Hematopoietic multipotent progenitor cell treated with erythropoietin and hydrocortisone succinate and interleukin-3 and kit ligand, for 6 days (in vitro differentiated cells): ENCODE measurements at places on chromosomes 2 and 18.
A peak's percentile ranks its signal among the peaks of the same experiment; 100 is the strongest.

DNA sequence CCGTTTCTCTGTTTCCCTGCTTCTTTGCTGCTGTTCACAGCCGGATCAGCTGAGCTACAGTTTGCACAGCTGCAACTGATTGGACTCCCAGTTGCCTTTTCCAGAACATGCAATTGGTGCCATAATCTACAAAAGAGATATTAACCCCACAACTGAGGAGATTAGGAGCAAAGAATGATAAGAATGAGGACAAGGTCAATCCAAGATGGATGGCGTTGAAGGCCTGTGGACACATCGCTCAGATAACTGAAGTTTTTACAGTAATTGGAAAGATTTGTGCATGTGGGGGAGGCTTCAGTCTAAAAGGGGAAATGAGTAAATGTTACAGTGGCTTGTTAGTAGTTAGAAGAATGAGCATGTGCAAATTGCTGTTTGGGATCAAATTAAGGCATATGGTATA, 263.2 kb downstream of the TGIF1 start:
- DNase-seq, result no peak

GRCh38 chr2:201466050-201466675, 14.6 kb downstream of the STRADB start:
- DNase-seq, result no peak

DNA sequence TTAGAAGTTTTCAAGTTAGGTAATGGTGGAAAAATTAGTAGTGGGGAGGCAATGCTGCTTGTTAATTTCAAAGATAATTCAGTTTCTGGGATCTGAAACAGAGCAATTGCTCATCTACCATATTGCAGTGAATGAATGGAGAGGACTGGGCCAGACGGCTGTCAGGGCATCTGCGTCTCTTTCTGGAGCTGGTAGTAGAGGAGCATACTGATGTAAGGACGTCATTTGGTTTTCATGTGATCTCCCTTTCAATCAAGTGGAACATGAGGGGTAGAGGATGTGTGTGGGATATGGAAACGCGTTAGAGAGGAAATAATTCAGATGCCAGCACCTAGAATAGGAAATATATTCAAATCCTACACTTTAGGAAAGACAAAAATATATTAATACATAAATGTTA, 490.3 kb downstream of the ADCYAP1 start:
- DNase-seq, result no peak

- no peak for DNase-seq
Observed at GRCh38 chr2:74039611-74040010, 54.9 kb downstream of the TET3 start.

DNA sequence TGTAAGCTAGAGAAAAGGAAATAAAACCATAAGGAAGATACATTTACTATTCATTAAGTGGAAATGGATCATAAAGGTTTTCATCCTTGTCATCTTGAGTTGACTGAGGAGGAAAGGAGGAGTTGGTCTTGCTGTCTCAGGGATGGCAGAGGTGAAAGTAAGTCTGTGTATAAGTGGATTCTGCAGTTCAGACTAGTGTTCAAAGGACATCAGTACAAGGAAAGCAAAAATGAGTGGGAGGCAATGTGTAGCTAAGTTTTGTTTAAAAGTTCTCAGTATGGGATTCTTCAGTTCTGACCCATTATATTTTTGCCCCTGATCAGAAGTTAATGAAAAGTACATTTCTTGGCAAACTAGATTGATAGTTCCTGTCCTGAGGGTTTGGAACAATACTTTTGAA, 18.9 kb downstream of the SLC20A1 start:
- DNase-seq, result no peak

DNA sequence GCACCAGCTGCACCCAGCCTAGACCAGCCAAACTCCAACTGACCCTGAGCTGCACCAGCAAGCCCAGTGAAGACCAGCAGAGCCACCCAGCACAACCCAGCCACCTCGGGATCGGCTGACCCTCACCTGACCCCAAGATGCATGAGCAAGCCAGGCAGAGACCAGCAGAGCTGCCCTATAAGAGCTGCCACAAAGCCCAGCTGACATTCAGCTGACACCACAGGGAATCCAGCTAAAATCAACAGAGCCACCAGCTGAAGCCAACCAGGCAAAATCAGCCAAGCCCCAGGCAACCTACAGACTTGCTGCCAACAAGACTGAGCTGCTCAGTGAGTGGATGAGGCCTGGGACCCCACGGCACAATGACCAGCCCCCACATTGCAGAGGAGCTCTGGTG, 54.6 kb downstream of the CYP27C1 start:
- DNase-seq, result no peak

DNA sequence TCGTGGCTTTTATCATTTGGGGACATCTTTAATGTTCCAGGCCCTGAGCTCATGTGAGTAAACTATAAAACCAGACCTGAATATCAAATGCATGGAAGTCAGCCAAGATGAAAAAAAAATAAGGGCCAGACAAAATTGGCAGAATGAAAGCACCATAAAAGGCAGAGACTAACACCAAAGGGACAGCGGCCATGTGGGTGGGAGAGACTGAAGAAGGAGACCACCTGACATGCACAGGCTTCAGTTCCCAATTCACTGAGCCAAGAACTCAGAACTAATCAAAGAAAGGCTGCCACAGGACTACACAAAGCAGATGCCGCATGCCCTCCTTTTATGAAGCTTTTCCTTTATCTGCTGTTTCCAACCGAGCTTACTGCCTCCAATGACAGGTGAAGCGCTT, 267.1 kb downstream of the RAD51AP2 start:
- no peak for DNase-seq

DNA sequence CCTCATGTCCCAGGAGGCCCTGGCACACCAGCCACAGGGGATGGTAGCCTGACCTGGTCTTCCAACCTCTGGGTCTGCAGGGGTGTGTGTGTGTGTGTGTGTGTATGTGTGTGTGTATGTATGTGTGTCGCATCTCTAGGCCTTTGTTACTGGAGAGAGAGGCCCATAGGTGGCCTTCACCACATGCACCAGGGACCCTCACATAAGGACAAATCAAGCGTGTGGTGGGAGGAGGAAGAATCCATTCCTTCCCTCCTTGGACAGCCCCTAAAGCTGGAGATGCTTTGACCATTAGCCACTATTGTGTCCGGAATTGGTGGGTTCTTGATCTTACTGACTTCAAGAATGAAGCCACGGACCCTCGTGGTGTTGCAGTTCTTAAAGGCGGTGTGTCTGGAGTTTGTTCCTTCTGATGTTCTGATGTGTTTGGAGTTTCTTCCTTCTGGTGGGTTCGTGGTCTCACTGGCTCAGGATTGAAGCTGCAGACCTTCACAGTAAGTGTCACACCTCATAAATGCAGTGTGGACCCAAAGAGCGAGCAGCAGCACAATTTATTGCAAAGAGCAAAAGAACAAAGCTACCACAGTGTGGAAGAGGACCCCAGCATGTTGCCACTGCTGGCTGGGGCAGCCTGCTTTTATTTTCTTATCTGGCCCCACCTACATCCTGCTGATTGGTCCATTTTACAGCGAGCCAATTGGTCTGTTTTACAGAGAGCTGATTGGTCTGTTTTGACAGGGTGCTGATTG, 104.1 kb downstream of the DDX1 start:
- DNase-seq, result no peak

- DNase-seq, result no peak
Observed at GRCh38 chr2:182266909-182267308, 159.9 kb downstream of the PDE1A start.

GRCh38 chr2:165032559-165032958, 77.2 kb upstream of the SLC38A11 start:
- no peak for DNase-seq

- no peak for DNase-seq
Observed at GRCh38 chr2:7440977-7441376, 523.8 kb downstream of the RNF144A start.

GRCh38 chr2:240388471-240389301, 46.8 kb upstream of the GPC1 start:
- DNase-seq, result no peak

- DNase-seq, result peak; percentile 69
Observed at GRCh38 chr2:33033606-33034081, 86.9 kb downstream of the LTBP1 start.

DNA sequence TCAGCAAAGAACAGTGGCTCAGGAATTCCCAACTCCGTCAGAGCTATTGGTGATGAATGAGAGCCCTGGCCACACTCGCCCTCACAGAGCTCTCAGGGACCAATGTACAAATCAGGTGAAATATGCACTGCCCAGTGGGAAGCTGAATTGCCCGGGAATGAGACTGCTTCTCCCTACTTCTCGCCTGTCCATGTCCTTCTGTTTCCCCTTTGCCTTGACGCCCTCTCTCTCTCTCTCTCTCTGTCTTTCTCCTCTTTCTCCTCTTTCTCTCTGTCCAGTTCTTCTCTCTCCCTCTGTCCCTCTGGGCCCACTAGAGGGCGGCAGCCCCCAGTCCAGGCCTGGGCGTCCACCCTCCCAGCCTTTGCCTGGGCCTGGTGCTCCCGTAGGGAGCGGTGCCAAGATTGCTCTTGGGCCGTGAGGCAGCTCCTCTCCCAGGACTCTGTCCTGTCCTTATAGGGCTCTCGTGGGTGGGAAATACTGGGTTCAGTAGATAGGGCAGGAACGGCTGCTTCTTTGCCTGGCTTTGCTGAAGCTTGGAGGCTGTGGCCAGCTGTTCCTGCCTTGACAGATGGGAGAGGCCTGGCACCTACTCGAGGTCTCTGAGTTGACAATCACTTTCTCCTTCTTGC, 28.4 kb upstream of the PUM2 start:
- DNase-seq, result peak; percentile 45

DNA sequence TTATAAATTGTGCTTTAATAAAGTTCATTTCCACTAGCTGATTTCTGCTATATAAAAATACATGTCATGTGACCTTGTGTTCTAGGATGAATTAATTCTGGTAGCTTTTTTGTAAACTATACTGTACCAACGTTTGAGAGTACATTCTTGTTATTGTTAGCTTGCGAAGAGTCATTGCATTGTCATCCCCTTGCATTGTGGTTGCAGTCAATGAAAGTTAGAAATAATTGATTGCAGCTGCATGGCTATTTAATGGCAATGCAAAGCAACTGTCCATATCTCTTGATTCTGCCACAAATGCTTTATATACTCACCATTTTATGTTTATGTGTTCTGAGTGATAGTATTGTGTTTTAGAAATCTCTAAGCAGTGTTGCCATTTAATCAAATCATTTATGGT, 91.6 kb downstream of the ZNF407 start:
- DNase-seq, result no peak

DNA sequence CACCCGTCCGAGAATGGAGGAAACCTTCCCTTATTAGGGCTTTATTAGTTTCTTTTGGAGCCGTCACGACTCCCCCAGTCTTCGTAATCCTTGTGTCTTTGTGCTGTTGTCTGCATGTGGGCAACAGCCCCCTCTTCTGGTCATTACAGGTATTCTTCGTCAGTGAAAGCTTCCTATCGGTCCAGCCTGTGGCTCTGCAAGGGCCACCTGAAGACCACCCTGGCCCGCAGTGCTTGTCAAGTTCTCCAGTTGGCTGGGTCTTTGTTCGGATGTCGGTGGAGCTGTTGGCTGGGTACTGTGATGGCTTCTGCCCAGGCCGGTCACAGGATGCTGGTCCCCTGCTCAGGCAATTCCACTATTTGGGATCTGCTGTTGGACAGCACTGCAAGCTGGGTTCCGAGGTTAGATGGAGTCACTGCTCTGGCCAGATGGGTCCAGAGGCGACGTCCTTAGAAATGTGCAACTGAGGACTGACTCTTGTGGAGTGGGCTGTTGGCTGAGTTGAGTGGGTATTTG, 19.2 kb downstream of the E2F6 start:
- peak; percentile 77 for DNase-seq
